Renal pelvis (tissue), 12 donors: ENCODE measurements at places on chromosomes 7 and 10. TPM values are rescaled to one million over a fixed set of nuclear protein-coding genes. Genes with fewer than 3 reads are reported as not detected.

Gene LBX1
- polyA plus RNA-seq, result not detected

Gene C7orf57
- polyA plus RNA-seq, result 0.64 TPM

Gene SLC26A3
- 0.13 TPM for polyA plus RNA-seq

Gene LHFPL3
- 4.6 TPM for polyA plus RNA-seq

Gene FAM25C
- not detected for polyA plus RNA-seq

Gene ARMC10
- 53.6 TPM for polyA plus RNA-seq

Gene GIMAP6
- 16.3 TPM for polyA plus RNA-seq

Gene TUBB8
- 1.2 TPM for polyA plus RNA-seq

Gene NEBL
- polyA plus RNA-seq, result 74.8 TPM

Gene CRHR2
- 0.22 TPM for polyA plus RNA-seq

Gene PRR15
- 4.4 TPM for polyA plus RNA-seq

Gene ERVW-1
- 3.0 TPM for polyA plus RNA-seq

Gene SLC26A4
- 1.4 TPM for polyA plus RNA-seq

Gene LRIT1
- not detected for polyA plus RNA-seq

Gene PNLIP
- not detected for polyA plus RNA-seq

GRCh38 chr7:21966271-21966670 is 20.6 kb upstream of the CDCA7L start:
- no peak for DNase-seq

- DNase-seq, result no peak
Observed at GRCh38 chr10:132449051-132449810, 52.2 kb downstream of the PWWP2B start.

DNA sequence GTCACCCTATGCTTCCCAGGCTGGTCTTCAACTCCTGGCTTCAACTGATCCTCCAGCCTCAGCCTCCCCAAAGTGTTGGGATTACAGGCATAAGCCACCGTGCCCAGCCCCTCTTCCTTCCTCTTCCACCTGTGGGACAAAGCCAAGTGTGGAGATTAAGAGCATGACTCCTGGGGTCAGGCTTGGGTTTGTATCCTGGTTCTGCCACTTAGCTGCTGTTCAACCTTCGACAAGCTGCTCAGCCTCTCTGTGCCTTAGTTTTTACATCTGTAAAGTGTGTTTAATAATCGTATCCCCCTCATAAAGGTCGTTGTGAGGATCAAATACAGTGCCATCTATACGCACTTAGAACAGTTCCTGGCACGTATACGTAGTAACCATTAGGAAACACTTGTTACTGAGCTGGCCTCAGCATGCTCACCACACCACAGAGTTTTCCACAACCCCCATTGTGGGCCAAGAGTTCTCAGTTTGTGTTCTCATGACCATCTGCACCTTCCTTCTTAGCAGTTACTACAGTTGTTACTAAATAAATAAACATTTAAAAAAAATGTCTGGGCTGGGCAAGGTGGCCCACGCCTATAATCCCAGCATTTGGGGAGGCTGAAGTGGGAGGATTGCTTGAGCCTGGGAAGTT is 140.5 kb upstream of the BTBD16 start:
- DNase-seq, result no peak

- no peak for DNase-seq
Observed at GRCh38 chr10:78766603-78767002, 302.2 kb upstream of the ZMIZ1 start.

GRCh38 chr10:87575851-87576250 is 71.2 kb downstream of the MINPP1 start:
- DNase-seq, result no peak

- DNase-seq, result no peak
Observed at GRCh38 chr10:60916025-60916424, 28.0 kb downstream of the RHOBTB1 start.

DNA sequence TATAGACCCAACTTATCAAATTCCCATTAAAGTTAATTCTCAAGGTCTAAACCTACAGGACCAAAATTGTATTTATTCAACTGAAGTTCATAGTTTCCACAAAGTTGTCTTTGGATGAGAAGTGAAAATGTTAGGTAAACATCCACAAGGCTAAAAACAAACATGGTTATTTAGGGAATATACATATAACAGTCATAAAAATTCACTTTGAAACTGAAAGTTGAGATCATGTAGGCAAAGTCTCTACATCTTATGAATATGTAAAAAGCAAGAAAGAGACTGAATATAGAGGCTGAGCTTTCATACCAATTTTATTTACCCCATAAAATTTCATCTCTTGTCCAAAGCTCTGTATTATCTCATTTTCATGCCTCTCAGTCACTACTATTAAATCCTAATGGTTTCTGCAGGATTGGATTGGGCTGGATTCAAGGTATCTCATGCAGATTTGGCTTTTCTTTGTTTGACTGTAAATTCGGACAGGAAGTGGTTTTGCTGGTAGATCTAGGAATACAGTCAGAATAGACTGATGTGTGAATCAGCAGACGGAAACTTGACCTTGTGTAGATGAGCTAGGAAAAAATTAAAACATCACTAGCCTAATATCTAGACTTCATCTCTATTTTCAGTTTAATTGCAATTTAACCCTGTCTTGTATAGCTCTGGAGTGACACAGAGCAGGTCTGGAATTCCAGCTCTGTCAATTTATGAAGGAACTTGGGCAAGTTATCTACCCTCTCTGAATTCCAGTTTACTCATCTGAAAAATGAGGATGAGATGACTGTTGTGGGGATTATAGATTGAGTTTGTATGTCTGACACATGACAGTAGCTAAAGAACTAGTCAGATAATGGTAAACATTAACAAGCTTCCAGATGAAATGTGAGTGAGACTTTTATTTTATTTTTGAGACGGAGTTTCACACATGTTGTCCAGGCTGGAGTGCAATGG is 27.3 kb upstream of the SKAP2 start:
- DNase-seq, result no peak

- DNase-seq, result no peak
Observed at GRCh38 chr10:112146799-112147198, 36.8 kb downstream of the GPAM start.

DNA sequence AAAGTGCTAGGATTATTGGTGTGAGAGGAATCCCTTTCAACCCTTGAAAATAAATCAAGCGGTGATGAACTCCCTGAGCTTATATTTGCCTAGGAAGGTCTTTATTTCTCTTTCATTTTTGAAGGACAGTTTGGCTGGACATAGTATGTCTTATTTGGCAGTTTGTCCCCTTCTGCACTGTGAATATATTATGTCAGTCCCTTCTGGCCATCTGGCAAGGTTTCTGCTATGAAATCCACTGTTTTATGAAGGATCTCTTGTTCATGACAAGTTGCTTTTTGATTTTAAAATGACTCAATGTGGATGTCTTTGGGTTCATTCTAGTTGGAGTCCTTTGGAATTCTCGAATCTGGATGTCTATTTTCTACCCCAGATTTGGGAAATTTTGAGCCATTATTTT is 21.7 kb upstream of the MCM10 start:
- no peak for DNase-seq

- no peak for DNase-seq
Observed at GRCh38 chr7:55063633-55064032, 44.8 kb downstream of the EGFR start.

GRCh38 chr7:142539901-142540300 is 209.4 kb upstream of the PRSS1 start:
- DNase-seq, result no peak

- no peak for DNase-seq
Observed at GRCh38 chr7:136877509-136877908, 9.1 kb downstream of the CHRM2 start.

DNA sequence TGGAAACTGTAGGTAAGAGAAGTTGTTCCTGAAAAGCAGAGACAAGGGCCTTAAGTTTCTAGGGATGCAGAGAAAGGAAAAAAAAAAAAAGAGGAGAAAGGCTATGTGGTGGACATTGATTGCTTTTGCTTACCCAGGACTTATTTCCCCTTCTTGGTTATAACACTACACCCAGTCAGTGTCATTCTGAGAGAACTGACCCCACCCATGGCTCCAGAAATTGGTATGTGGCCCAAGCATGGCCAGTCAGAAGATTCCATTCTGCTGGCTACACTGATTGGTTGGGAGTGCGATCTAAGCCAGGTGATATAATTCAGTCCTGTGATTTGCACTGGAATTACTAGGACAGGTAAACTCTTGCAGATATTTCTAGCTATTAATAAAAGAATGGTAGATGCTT is 62.2 kb upstream of the EXOC4 start:
- DNase-seq, result no peak

GRCh38 chr10:26412932-26413331 is 25.2 kb upstream of the APBB1IP start:
- DNase-seq, result no peak

DNA sequence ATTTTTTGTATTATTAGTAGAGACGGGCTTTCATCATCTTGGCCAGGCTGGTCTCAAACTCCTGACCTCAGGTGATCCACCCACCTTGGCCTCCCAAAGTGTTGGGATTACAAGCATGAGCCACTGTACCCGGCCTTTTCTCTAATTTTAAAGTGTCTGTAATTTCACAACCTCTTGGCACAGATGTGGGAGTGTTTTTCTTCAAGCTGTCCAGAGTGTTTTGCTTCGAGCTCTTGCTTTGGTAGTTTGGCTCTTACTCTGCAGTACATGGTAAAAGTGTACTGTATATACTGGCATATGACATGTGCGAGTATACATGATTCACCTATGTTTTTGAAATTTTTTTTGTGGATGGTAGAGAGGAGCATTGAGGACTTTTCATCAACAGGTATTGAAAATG is 9.8 kb downstream of the SRGN start:
- no peak for DNase-seq

GRCh38 chr7:93817526-93817925 is 73.0 kb downstream of the TFPI2 start:
- DNase-seq, result no peak

- no peak for DNase-seq
Observed at GRCh38 chr7:294440-295154, 4.6 kb downstream of the FOXL3 start.

- no peak for DNase-seq
Observed at GRCh38 chr7:152853236-152853635, 93.7 kb downstream of the ACTR3B start.

DNA sequence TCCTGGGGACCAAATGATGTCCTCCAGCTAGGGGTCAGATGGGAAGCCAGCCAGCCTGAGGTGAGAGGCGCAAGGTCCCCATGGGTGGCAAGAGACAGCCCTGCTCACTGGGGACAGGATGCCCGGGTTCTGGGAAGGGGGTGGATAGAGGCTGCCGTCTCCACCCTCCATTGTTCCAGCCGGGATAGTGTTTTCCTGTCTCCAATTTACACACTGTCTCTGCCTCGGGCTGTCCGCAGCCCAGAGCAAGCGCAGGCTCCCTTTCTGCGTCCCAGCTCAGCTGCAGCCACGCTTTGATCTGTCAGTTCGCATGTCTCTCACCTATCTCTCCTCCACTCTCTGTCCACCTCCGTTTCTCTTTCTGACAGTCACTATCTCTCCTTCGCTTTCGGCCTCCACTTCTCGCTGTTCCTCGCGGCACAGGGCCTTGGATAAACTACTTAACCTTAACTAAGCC is 2.1 kb downstream of the EPHB4 start:
- no peak for DNase-seq

DNA sequence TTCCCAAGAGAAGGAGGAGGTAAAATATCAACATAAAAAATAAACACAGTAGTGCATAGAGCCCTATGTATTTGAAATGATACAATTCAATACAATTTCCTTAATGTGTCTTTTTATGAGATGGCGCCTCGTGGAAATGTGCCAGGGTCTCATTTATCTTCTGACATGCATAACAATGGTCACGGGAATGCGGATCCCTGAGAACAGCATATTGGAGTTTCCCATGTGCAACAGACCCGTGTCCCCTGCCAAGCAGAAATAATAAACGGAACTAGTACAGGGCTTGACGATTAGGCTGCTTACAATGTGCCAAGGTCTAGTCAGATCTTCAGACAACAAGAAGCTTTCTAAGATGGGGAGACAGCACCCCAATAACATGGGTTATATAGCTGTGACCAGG is 217.9 kb downstream of the ARHGAP21 start:
- DNase-seq, result peak; percentile 27

- no peak for DNase-seq
Observed at GRCh38 chr10:80122746-80123145, 9.8 kb upstream of the PLAC9 start.

DNA sequence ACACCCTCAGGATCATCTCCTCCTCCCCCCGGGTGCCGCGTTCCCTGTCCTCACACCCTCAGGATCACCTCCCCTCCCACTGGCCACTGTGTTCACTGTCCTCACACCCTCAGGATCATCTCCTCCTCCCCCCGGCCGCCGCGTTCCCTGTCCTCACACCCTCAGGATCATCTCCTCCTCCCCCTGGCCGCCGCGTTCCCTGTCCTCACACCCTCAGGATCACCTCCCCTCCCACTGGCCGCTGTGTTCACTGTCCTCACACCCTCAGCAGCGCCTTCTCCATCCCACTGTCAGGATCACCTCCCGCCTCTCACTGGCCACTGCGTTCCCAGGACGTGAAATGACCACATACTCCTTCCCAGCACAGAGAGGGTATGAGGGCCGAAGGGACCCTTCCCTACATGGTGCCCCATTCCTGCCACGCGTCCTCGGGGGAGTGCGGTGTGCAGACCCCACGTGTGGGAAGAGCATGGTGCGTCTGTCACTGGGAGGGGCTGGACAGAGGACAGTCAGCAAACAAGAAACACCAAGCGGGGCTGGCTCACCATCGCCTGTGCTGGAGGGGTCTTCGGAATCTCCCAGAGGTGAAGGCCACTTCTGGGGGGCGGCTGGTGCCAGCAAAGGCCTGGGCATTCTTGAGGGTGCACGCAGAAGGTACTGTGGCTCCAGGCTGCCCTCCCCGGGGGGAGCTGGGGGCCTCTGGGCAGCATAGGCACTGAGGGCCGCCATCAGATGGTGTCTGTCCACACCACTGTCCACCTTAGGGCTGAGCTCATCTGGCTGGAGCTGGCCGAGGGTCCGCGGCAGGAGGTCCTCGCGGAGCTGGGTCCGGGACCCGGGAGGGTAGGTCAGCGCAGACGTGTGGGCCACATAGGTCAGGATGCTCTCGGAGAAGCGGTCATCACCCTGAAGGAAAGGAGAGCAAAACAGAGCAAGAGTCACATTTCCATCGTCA is 421.0 kb downstream of the PTPRN2 start:
- no peak for DNase-seq
